NB4 (cell line): ENCODE measurements at places on chromosomes 13 and 19.

DNA sequence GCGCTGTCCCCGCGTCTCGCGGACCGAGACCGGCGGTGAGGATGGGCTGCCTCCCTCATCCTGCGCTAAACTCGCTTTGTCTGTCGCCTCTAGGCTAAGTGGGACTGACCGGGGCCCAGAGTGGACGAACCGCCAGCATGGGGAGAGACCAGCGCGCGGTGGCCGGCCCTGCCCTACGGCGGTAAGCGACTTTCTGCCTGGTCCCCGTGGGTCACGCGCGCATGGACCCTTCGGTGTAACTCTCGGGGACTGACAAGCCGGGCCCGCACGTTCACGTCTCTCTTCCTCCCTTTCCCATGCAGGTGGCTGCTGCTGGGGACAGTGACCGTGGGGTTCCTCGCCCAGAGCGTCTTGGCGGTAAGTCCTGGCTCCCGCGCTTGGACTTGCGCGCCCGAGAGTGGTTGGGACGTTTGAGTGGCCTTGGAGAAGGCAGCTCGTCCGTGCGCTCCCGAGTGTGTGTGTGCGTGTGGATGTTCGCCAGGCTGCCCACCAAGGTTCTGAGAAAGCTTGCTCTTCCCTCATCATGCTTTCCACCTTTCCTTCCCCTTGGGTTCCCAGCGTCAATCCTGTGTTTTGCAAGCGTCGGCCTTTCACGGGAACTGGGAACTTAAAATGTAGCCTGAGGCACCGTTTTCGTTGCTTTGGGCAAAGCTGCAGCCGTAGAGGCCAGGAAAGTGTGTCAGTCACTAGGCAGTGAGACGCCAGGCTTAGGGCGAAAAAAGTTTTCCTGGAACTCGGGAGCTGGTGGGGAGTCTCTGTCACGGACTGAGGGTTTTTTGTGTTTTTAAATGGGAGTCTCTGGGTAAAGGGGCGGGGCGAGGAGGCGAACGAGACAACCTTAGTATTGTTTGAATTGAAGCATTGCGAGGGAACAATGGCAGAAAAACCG, 927 bp downstream of the COL4A2 start:
- no peak for DNase-seq

DNA sequence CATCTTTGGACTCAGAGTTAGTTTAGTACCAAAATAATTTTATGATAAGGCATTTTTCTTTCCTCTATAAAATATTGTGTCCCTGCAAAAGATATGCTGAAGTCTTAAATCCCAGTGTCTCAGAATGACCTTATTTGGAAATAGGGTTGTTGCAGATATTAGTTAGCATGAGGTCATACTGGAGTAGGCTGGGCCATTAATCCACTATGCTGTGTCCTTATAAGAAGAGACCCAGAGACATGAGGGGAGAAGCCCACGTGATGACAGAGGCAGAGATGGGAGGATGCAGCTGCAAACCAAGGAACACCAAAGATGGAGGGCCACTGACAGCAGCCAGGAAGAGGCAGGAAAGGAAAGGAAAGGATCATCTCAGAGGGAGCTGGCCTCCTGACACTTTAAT, 6.4 kb downstream of the POGLUT2 start:
- no peak for DNase-seq

DNA sequence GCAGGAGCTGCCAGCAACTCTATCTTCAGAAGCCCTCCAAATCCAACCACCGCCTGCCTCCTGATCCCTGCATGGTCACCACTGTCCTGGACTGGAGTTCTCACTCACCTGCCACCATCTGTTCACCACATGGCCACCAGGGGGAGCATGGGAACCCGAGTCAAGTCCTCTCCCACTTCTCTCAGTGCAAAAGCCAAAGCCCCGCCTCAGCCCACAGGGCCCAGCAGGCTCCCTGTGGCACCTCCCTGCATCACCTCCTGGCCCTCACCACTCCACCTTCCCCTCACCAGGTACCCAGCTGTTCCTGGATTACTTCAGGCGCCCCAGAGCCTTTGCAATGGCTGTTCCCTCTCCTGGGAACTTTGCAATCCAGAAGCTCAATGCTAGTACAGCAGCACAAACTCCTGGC, 5.3 kb downstream of the DHPS start:
- peak; percentile 83 for DNase-seq

- DNase-seq: no peak
Measured at GRCh38 chr19:5707576-5708575, 12.1 kb downstream of the LONP1 start.

- no peak for DNase-seq
Measured at GRCh38 chr19:14467391-14467790, 7.8 kb downstream of the PTGER1 start.

GRCh38 chr19:31418055-31418454, 68.8 kb upstream of the TSHZ3 start:
- no peak for DNase-seq

DNA sequence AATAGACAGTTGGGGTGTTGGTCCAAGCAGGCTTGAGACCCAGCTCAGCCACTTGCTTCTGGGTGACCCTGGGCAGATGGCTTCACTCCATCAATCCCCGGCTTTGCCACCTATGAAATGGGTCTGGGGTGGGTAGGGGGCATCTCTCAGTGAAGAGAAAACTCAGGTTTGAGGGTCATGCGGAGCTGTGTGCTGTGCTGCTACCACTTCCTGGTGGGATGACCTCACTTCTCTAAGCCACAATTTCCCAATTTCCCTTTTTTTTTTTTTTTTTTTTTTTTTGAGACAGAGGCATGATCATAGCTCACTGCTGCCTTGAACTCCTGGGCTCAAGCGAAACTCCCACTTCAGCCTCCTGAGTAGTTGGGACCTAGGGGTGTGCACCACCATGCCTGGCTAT, 4.6 kb upstream of the PLAUR start:
- peak; percentile 65 for DNase-seq
